Esophagus squamous epithelium (tissue), 5 donors: ENCODE measurements at places on chromosomes 11 and 22. TPM values are rescaled to one million over a fixed set of nuclear protein-coding genes. Genes with fewer than 3 reads are reported as not detected.

DNA sequence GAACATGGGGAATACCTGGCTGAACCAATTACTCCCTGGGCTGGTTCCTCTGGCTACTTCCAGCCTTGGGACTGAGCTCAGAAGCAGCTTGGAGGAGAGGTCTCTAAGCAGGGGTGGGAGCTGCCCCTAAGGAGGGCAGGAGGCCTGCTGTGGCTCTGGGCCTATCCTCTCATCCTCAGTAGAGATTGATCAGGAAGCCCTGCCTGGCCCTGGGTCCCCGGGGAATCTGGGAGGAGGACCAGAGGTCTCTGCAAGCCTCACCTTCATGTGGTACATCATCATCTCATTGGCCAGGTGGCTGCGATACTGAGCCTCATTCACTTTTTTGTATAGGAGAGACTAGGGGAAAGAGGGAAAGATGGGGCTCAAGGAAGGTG lies 91.1 kb downstream of the PDE2A start:
- no peak overlapping the region for H3K4me3 ChIP-seq
- DNase-seq: no peak
- peaks cover 44% of the 10 kb centered on the region for H3K27me3 ChIP-seq
- no peaks in the 10 kb centered on the region for H3K4me1 ChIP-seq

The IL18 gene
- 43.7 TPM for total RNA-seq

The PIWIL4 gene
- total RNA-seq: 0.18 TPM

- no peak for DNase-seq
- peaks cover 20% of the 10 kb centered on the region for H3K4me1 ChIP-seq
- peak within 1 kb of the TSS; percentile 68 for H3K27ac ChIP-seq
- H3K4me3 ChIP-seq: no peak within 1 kb of the TSS
- no peaks in the 10 kb centered on the region for H3K36me3 ChIP-seq
- no peaks in the 10 kb centered on the region for H3K27me3 ChIP-seq
Measured at GRCh38 chr11:62418733-62419132, at the start of gene SCGB1A1. Gene SCGB1A1, plus strand, starts transcription at chr11:62419033. Its CDS starts 63 bp downstream, at chr11:62419096.

GRCh38 chr11:86247608-86248007 lies 3.1 kb downstream of the EED start:
- H3K27ac ChIP-seq: no peak overlapping the region
- H3K4me3 ChIP-seq: no peak overlapping the region

The TEX12 gene
- 0.38 TPM for total RNA-seq

The ASCL2 gene
- total RNA-seq: 0.67 TPM

- no peak for DNase-seq
- H3K4me3 ChIP-seq: peak overlapping the region; percentile 87
- peaks cover 9% of the 10 kb centered on the region for H3K27me3 ChIP-seq
- peak overlapping the region; percentile 96 for H3K27ac ChIP-seq
- H3K36me3 ChIP-seq: peaks cover 3% of the 10 kb centered on the region
- peaks cover 64% of the 10 kb centered on the region for H3K4me1 ChIP-seq
Measured at GRCh38 chr11:578276-579035, 2.2 kb downstream of the PHRF1 start.

The FOSL1 gene
- 17.5 TPM for total RNA-seq

DNA sequence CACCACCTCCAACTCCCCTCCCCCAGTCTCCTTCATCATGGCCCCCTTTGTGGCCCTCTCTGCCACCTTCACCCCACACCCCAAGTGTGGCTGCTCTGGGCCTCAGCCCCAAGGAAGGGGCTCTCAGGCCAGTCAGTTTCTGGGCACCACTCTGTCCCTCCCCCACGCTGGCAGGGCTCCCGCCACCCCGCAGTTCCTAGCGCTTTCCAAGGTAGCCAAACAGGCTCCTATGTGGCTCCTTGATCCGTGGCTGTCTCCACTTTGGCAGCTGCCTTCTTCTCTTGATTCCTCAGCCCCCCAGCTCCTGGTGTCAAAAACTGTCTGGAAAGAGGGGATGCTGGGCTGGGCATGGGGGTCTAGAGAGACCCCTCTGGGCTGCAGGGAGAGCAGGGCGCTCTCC lies 10.4 kb upstream of the CACNA1I start:
- H3K4me1 ChIP-seq: peaks cover 11% of the 10 kb centered on the region
- no peak overlapping the region for H3K27ac ChIP-seq
- H3K36me3 ChIP-seq: no peaks in the 10 kb centered on the region
- peaks cover 19% of the 10 kb centered on the region for H3K27me3 ChIP-seq
- no peak overlapping the region for H3K4me3 ChIP-seq
- DNase-seq: no peak

The SPECC1L gene
- total RNA-seq: 31.9 TPM

GRCh38 chr11:2132246-2132645 lies 6.9 kb downstream of the IGF2 start:
- DNase-seq: no peak
- no peaks in the 10 kb centered on the region for H3K36me3 ChIP-seq
- H3K4me1 ChIP-seq: peaks cover 6% of the 10 kb centered on the region
- no peak overlapping the region for H3K4me3 ChIP-seq

DNA sequence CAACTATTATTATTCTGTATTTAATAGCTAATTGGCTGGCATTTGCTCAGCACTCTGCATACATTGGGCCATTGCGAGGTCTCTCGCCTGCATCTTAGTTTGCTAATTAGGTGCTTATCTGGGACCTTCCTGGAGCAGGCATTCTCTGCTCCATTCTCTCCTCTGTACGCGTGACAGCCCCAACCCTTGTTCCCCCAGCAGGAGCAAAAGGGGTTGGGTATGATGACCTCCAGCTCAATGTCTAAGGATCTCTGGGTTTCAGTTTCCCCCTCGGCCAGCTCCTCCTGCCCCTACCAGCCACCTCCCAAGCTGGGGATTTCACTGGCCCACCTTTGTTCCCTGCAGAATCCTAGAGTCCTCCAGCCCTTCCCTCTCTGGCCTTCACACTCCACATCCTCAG lies 9.7 kb upstream of the LGALS2 start:
- no peak overlapping the region for H3K4me3 ChIP-seq
- peaks cover 42% of the 10 kb centered on the region for H3K4me1 ChIP-seq
- no peaks in the 10 kb centered on the region for H3K36me3 ChIP-seq

DNA sequence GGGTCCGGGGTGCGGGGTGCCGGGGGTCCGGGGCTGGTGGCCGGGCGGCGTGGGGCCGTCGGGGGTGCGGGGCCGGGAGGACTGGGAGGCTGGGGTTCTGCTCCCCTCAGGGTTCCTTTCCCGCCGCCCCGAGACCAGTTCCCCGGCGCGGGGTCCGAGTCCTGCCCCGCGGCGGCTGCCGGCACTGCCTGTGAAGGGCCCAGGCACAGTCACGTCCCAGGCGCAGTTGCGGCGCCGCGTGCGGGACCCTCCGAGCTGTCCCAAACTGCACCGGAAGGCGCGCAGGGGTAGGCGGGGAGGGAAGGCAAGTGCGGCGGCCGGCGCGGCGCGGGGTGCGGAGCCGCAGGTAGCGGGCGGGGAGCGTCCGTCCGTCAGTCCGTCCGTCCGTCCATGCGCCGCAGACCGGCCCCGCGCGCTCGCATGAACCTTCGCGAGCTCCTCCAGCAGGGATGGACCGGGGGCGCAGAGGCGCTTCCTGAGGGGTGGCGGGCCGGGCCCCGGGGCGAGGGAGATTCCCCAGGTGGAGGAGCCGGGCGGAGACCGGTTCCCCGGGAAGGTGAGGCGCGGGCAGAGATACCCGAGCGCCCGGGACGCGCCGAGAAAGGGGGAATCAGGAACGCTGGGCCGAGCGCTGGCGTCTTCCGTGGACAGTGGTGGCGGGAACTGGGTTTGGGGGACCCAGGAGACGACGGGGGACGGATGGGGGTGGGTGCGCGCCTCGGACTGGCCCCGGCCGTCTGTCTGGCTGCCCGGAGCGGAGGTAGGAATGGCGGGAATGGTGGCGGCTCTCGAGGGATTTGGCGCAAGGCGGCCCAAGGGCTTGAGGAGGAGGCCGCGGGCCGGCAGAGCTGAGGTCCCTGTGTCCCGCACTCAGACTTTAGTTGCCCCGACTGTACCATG lies 3.1 kb upstream of the ADORA2A start:
- no peak overlapping the region for H3K27ac ChIP-seq
- H3K27me3 ChIP-seq: no peaks in the 10 kb centered on the region
- H3K4me3 ChIP-seq: peak overlapping the region; percentile 74
- H3K4me1 ChIP-seq: peaks cover 21% of the 10 kb centered on the region
- no peak for DNase-seq
- no peaks in the 10 kb centered on the region for H3K36me3 ChIP-seq

DNA sequence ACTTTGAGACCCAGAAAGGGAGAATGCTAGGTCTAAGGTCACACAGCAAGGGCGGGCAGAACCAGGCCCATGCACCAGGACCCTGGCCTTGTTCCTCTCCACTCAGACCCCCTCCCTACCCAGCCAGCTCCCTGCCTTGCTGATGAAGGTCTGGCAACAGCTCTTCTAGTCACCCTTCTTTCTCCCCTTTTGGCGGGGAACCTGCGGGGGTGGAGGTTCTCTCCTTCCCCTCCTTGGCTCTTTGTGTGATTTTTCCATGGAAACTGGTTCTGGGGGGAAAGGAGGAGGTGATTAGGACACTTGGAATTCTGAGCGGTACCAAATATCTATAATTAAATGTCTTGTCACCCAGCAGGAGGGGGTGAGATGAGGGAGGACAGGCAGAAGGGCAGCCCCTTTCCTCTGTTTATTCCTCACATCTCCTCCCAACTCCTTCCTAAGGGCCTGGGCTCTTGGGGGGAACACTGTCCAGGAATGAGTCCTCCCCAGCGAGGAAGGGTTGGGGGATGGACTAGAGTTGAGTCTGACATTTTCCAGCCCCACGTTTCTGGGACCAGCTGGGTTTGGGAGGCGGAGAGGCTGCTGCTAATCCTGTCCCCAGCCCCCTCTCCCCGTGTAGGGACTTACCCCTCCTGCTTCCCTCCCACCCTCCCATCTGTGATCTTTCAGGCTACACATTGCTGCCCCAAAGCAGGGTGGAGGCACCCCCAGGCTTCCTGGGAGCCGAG lies 7.4 kb downstream of the ARHGEF17 start:
- DNase-seq: no peak
- peaks cover 71% of the 10 kb centered on the region for H3K4me1 ChIP-seq
- H3K27ac ChIP-seq: peak overlapping the region; percentile 90

GRCh38 chr11:43923406-43924111 lies 18.9 kb upstream of the C11orf96 start:
- peak overlapping the region; percentile 95 for H3K27ac ChIP-seq
- no peak overlapping the region for H3K4me3 ChIP-seq
- H3K36me3 ChIP-seq: no peaks in the 10 kb centered on the region
- DNase-seq: no peak
